ENCODE measurements at places on chromosomes 7 and 10.

DNA sequence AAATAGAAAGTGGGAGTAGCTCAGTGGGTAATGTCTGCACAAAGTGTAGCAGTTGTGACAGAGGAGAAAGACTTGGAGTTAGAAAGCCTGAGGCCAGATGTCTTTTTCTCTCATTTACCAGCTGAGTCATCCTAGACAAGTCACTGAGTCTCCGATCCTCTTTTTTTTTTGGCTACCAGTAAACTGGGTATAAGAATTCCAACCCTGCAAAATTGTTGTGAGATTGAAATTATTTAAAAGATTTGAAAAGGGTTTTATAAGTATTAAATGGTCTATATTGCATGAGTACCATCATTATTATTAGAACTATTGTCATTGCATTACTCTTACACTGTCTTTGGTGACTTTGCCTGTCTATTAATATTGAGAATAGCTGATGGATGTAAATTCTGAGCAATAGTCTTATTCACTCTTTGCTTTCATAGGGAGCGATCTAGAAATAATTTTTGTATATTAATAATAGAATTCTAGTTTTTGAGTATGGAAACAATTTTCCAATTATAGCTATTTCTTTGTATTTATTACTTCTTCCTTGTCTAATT lies 74.0 kb downstream of the ARID5B start:
- DNase-seq = no peak

DNA sequence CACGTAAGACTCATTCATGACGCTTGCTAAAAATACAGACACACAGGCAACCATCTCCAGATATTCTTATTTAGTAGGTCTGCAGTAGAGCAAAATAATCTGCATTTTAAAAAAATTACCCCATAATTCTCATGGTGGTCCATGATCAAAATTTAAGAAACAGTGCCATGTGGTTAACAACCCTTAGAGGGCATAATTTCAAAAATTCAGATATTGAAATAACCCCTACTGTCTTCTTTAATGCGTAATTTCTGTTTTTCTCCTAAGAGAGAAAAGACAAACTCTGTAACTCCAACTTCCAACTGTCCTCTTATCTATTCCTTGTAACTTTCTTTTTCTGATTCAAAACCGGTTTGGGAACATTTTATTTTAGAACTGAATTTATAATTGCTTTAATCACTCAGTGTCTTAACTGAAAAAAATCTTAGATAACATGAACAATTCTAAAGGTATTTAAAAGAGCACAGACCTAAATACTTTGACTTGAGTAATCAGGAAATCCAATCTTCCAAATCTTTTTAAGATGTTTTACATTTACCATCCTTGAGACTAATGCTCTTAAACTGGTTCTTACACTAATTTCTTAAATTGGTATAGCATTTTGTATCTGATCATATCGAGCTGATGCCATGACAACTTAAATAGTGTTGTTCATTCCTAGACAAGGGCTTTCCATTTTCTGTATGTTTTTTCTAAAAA lies 148.0 kb downstream of the GALNT11 start:
- no peak for DNase-seq

GRCh38 chr7:21352540-21353387 lies 75.1 kb upstream of the SP4 start:
- DNase-seq = no peak

DNA sequence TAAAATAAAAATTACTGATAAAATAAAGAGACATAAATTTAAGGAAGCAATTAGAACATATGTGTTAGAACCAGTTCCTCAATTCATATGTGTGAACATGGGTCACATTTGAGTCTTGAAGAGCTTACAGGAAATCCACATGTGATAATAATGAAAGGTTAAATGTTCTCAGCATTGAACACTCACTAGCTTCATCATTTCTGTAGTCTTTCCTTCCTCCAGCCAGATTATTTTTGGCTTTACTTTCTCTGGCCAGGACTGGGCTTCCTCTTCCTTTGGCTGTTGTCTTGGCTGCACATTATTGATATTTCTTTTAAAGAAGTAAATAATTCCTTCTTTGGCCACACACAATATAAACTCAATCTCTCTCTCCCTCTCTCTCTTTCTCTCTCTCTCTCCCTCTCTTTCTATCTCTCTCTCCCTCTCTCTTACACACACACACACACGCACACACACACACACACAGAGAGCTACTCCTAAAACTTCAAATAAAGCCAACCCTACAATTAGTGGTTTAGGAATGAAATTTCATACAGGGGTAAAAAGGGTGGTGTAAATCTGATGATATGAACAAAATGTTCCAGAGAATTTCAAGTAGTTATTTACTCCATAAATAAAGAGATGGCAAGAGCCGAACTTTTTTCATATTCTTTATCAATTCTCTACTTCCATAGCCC lies 171.2 kb downstream of the REEP3 start:
- DNase-seq = no peak

DNA sequence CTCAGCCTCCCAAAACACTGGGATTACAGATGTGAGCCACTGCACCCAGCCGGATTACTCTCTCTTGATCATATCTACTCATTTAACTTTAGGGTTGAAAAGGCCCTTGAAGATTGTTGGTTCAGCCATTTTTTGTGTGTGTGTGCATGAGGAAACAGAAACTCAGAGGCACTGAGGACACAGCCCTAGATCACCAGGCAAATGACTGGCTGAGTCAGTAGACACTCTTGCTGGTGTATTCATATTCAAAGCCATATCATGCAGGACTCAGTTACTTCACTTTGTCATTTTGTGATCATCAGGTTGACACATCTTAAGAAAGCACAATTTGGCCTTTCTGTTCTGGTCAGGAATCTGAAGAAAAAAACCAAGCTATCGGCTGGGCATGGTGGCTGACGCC lies 253.4 kb downstream of the TRIL start:
- no peak for DNase-seq
